ENCODE measurements at places on chromosomes 16 and 17.
A peak's percentile ranks its signal among the peaks of the same experiment; 100 is the strongest.

DNA sequence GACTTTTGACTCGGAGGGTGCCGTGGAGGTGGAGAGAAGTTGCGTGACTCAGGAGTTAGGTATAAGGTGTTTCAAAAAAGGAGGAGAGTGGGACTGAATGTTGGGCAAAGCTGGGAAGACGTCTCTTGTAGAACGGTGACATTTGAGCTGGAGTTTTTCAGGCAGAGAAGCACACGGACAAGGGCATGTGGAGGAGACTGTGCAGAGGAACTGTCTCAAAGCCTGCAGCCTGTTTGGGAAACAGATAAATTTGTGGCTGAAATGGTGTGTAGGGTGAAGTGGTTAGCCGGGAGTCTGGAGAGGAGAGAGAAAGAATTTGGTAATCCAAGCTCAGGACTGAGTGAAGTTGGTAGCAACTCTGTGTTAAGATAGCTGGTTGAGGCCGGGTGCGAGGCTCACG, 9.8 kb downstream of the USP10 start:
- DNase-seq = no peak

DNA sequence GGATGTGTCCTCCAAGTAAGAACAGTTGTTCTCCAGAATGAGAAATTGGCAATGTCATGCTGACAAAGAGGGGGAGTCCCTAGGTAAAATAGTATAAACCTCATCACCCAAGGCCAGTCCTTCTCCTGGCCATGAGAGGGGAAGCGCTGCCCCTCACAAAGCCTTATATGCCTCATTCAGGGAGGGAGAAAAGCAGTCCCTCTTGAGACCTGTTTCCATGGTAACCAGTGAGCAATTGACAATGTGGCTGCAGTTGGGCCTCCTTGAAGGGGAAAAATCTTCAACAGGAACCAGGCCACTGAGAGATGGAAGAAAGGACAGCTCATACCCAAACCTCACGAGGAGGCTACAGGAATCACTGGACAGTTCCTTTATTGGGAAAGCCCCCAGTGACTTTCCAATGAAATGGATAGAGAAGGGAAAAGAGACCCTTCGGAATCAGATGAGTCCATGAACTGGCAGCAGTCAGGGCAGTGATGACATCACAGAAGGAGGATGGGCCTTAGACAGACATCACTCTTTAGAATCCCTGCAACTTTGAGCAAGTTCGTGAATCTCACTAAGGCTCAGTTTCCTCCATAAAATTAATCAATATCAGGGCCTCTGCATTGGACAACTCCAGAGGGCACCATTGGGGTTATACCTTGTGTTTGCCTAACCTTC, 275.7 kb downstream of the TOX3 start:
- no peak for DNase-seq

DNA sequence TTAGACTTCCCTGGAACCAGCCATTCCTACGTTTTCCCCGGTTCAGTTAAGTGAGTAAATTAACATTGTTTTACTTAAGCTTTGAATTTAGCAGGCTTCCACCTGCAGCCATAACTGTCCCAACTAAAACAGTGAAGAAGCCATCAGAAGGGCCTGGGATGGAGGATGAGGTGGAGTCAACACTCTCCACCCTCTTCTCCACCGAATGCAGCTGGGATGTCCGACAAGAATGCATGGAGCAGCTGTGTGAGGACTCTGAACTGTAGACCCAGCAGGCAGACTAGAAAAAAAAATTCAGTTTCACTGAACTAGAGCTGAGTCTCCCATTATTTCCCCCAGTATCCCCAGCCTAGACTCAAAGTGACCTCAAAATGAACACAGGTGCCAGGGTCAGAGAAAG, 114.8 kb downstream of the C16orf95 start:
- no peak for DNase-seq

DNA sequence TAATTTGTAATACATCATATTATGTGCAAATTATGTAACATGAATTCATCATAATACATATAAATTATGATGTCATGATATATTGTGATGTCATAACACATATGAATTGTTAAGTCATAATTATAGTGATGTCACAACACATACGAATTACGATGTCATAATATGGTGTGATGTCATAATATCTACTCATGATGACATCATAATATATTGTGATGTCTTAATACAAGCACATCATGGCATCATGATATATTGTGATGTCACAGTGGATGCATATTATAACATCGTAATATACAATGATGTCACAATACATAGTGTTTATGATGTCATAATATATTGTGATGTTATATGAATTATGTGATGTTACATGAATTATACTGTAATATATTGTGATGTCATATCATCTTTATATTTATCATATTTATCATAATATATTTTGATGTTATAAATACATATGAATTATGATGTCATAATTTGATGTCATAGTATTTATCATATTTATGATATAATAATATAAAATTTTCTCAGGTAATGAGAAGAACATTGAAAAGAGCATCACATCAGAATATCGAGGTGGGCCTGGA, 1793.0 kb downstream of the TP53TG3F start:
- DNase-seq = no peak

DNA sequence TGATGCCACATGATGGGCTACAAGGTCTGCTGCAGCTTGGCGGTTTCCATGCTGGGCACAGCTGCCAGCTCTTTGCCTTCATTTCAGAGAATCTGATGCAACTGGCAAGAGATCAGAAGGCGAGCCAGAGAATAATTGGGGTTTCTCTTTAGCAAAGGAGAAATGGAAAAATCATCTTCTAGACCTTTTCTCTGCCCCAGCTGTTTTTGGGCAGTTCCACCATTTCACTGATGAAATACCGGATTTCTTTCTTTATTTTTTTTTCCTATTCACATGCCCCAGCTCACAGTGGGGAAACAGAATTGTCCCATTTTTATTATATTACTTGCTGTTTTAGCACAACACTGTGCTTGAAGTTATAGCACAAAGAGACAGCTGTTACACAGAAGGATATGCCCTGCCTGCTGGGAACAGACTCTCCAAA, 439.3 kb upstream of the GOT2 start:
- DNase-seq = no peak

DNA sequence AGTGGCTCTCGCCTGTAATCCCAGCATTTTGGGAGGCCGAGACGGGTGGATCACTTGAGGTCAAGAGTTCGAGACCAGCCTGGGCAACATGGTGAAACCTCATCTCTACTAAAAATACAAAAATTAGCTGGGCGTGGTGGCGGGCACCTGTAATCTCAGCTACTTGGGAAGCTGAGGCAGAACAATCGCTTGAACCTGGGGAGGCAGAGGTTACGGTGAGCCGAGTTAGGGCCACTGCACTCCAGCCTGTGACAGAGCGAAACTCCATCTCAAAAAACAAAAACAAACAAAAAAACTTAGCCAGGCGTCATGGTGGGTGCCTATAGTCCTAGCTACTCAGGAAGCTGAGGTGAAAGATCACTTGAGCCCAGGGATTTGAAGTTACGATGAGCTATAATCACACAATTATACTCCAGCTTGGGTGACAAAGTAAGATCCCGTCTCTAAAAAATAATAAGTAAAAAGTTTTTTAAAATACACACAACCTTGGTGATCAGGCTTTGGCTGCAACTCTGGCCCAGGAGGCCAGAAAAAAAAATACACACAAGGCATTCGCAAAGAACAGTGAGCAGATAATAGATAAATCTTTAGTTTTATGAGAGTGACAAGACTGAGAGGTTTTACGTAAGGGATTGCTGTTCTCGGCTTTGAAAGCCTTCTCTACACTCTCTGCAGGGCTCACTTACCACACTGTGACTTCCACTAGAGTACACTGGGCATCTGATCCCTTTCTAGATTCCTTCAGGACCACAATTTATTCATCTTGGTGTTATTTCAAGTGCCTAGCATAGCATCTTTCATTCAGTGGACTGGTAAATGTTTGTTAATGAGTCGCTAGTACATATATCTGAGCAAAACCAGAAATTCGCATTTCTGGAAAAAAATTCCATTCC, 5.9 kb downstream of the GSPT1 start:
- peak; percentile 47 for DNase-seq

DNA sequence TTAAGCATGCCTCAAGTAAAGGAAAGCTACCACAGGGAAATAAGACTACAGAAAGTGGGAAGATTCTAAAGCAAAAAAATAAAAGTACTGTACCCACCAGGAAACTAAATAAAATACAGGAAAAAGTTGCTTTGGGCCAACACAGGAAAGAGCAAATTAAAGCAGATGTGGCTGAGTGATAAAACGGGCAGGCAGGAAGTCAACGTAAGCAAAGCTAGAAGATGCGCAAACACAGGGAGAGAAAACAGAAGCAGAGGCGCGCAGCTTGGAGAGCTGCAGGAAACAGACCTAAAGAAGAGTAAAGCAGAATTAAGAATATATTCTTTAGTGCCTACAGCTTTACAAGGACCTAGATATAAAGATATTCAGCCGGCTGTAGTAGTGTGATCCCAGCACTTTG, 21.7 kb downstream of the USP36 start:
- no peak for DNase-seq

- DNase-seq = no peak
Observed at GRCh38 chr16:59997706-59998105, 1263.6 kb upstream of the GOT2 start.

DNA sequence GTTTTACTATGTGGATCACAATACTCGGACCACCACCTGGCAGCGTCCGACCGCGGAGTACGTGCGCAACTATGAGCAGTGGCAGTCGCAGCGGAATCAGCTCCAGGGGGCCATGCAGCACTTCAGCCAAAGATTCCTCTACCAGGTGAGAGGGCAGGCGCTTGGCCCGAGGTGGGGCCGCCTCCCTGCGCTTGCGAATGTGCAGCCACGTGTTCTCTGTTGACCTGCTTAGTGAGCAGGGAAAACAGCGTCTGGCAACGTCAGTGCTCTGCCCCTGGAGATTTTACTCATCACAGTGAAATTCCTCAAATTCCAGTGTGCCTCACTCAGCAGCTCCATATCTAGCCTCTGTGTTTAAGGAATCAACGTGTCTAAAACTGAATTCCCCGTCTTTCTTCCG, 33.4 kb upstream of the CLEC18A start:
- peak; percentile 92 for DNase-seq

GRCh38 chr17:3026856-3027751, 36.3 kb downstream of the OR1D5 start:
- no peak for DNase-seq

DNA sequence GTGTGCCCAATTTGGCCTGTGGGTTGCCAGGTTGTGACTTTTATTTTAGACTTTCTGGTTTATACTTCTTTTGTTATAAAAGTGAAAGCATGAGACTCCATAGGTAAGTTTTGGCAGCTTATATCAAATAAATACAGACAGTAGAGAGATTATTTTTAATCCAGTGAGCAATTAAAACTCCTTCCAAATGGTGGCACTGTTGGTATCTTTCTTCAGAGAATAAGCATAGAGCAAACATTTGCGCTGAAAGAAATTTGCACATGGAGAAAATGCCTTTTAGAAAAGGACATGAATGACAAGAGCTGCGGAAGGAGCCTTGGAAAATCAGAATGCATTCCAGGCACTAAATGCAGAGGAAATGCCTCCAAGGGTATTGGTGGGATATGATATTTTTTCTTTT, 46.1 kb upstream of the DNAJA2 start:
- no peak for DNase-seq

DNA sequence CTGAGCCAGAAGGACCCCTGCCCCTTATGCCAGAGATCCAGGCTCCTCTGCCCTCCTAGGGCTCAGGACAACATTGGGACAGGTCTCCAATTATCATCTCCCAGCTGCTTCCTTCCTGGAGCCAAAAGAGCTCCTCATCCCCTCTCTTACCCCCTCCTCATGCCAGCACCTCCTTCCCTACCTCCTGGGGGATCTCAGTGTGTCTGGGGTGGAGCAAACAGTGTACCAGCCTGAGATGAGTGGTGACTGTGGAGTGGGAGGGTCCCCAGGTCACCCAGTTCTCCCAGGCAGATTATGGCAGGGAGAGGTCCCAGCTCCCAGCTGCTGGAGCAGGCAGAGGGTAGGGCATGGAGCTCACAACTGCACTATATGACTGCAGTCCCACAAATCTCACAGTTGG, 23.7 kb downstream of the SRCIN1 start:
- no peak for DNase-seq

DNA sequence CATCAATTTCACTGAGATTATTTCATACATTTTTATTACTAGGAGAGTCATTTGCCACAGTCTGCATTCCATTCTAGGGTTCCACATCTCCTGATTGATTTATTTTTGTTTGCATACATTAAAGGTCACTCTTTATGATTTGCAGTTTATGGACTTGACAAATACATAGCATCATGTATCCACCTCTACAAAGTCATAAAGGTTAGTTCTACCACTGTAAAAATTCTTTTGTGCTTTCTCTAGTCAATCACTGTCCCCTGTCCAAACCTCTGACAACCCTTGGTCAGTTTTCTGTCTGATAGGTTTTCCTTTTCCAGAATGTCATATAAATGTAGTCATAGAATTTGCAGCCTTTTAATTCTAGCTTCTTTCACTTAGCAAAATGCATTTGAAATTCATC, 434.6 kb upstream of the MON1B start:
- DNase-seq = no peak

GRCh38 chr17:62675260-62675659, 47.8 kb downstream of the MRC2 start:
- DNase-seq = no peak

Data from astrocyte of the cerebellum (primary cell).